ENCODE measurements at places on chromosomes 7 and 10.
A peak's percentile ranks its signal among the peaks of the same experiment; 100 is the strongest.

GRCh38 chr7:31107106-31108090 is 55.3 kb downstream of the ADCYAP1R1 start:
- DNase-seq = no peak

- DNase-seq = peak; percentile 92
Measured at GRCh38 chr7:65872776-65873581, at the start of gene VKORC1L1. VKORC1L1 (plus strand) TSS chr7:65873074; CDS start chr7:65873372, 298 bp downstream.

DNA sequence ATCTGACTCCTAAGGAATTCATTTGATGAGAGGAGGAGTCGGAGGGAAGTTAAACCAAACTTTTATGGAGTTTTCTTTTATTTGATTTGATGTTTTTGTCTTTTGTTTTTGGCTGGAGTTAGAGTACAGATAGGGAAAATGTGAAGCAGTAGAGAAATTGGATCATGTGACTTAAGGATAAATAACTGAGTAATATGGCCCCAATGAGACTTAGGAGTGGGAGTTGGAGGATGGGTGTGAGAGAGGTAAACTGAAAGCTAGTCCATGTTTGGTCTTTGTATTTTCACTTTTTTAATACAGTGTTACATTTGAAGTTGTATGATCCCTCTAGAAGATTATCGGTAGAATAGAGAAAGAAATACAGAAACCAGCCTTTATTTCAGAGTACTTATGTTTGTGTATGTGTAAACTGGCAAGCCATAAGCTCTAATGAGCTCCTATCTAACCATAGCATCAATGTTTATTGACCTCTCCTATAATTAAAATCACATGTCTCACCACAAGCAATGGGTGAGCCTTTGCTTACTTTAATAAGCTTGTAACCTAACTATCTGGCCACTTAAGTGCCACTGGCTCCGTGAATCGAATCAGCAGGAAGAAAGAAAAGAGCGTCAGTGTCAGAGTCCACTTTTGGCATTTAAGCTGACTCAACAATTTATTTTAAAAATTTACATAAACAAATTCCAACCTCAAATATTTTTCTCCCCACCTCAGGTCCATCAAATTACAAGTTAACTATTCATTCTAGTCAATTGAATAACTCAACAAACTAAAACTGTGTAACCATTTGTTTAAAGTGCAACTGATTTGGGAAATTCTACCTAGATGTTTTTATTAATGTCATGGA is 113.8 kb downstream of the EPDR1 start:
- no peak for DNase-seq

DNA sequence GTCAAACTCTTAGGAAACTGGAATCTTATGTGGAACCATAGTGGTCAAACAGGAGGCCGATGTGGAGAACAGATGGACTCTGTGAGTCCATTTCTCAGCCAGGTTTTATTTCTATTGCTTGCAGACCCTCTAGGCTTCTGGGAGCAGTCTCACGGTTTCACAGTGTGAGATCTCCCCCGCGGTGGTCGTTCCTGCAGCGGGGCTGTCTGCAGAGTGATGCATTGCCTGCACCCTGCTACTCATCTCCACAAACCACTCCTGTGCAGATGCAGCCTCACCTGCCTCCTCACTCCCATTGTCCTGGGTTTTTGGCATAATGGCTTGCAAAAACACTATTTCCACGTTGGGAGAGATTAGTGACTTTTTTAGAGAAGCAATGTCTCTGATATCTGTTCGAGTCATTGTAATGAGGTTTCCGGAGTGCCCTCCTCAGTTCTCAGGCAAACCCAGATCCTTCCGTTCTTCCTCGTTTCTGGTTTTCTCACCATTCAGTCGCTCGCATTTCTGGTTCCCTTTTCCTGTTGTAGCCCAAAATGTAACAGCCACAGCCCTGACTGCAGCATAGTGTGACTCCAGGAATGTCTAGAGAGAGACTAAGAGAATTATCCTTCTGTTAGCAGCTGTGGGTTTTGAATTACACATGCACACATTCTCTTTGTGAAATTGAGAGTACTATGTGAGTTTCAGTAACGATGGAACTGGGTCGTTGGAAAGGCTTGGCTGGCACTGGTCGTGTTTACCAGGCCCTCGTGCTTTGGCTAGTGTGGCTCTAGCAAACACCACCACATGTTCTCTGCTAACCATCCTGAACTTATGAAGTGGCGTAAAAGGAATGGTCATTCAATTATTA is 30.2 kb downstream of the ACADSB start:
- DNase-seq = no peak

GRCh38 chr10:126131341-126131740 is 235.0 kb downstream of the FANK1 start:
- no peak for DNase-seq

GRCh38 chr7:69693042-69693441 is 94.8 kb downstream of the AUTS2 start:
- DNase-seq = no peak

DNA sequence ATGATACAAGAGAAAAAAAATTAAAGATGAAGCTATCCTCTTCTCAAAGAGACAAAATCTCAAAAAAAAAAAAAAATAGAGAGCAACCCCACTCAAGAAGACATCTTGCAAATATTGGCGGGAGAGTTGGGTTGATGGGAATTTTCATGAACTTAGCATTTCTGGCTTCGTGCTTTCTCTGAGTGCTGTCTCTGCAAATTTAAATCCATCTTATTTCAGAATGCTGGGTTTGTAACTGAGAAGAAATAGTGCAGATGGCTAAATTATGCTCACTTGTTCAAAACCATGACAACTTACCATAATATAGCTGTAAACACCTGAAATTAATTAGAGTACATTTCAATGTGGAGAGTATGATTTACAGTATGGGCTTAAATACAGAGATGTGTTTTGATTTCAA is 484.8 kb upstream of the CELF2 start:
- DNase-seq = no peak

- peak; percentile 55 for DNase-seq
Measured at GRCh38 chr10:6678211-6678803, 98.2 kb upstream of the PRKCQ start.

- DNase-seq = peak; percentile 53
Measured at GRCh38 chr7:50396856-50397255, 53.3 kb downstream of the FIGNL1 start.

- no peak for DNase-seq
Measured at GRCh38 chr7:45660201-45660900, 86.2 kb downstream of the ADCY1 start.

DNA sequence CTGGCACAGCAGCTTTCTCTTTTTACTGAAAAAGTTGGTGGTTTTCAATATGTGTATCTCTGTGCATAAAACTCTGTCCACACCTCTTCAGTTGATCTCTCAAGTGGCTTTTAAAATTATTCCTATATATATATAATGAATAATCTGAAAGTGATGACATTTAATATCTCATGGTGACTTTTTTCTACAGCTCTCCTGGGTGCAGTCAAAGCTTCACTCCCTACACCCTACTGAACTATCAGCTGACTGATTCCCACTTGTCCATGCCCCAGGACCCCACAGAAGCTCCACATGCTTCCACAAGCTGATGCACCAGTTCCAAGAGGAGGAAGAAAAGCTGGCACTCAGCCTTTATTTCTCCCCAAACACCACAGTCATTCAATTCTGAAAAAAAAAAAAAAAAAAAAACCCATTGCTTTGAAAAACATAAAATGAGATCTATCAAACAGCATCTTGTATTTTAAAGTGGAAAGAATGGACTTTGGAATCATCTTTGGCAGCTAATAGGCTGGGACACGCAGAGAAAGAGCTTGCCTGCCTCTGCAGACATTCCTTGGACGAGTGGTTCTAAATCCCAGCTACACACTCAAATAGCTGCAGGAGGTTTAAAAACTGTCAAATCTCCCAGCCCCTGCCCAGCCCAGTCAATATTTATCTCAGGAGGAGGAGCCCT is 75.3 kb upstream of the GDF10 start:
- no peak for DNase-seq

DNA sequence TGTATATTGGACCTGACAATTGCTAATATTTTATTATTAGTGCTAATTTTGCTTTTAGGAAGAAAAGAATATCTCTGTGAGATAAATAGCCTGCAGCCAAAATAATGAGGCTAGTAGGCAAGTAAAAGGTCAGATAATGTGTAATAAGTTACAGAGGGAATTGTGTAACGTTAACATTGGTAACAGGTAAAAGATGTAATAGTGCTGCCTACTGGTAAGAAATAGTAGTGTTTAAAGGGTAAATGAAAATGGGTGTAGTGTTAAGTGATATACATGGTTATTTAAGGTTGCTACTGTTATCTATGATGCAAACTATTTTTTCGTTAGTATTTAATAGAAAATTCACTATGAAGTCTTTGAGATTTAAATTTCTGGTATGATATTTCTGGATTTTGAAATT is 9.2 kb upstream of the FOXP2 start:
- no peak for DNase-seq
